Effector CD8-positive, alpha-beta T cell (primary cell): ENCODE measurements at places on chromosomes 1 and 21.

GRCh38 chr1:2594641-2595131, 8.1 kb downstream of the PRXL2B start:
- no peak for DNase-seq

- no peak for DNase-seq
These were observed 403.0 kb upstream of the USP24 start for GRCh38 chr1:55618199-55618598.

GRCh38 chr1:230087028-230087716, 20.1 kb downstream of the GALNT2 start:
- DNase-seq: no peak

GRCh38 chr21:37469441-37469840, 102.9 kb downstream of the DYRK1A start:
- no peak for DNase-seq

- DNase-seq: no peak
These were observed 87.9 kb downstream of the RPS6KC1 start for GRCh38 chr1:213138892-213139291.

DNA sequence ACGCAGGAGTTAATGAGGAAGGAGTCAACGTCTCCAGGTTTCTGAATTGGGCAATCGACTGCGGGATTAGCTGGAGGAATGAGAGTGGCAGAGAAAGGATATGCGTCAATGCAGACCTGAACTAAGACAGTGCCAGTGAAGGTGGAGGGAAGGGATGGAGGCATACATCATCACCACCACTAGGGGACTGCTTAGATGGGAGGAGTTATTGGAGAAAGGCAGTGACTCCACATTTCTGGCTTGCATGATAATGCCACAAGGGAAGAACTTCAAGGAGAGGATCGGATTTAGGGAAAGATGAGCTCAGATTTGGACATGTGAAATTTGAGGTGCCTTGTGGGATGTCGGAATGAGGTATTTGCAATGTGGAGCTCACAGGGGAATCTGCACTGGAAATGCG, 17.5 kb downstream of the VASH2 start:
- DNase-seq: no peak

- no peak for DNase-seq
These were observed 45.0 kb downstream of the NEK2 start for GRCh38 chr1:211630236-211631081.

DNA sequence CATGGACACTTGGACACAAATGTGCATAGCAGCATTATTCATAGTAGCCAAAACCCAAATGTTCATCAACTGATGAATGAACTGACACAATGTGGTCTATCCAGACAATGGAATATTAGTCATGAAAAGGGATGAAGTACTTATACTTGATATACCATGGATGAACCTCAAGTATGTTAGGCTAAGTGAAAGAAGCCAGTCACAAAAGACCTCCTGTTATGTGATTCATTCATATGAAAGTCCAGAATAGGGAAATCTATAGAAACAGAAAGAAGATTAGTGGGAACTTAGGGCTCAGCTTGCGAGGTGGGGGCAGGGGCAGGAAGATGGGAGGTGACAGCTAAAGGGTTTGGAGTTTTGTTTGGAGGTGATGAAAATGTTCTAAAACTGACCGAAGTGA, 7.4 kb downstream of the KCNE1 start:
- DNase-seq: no peak

DNA sequence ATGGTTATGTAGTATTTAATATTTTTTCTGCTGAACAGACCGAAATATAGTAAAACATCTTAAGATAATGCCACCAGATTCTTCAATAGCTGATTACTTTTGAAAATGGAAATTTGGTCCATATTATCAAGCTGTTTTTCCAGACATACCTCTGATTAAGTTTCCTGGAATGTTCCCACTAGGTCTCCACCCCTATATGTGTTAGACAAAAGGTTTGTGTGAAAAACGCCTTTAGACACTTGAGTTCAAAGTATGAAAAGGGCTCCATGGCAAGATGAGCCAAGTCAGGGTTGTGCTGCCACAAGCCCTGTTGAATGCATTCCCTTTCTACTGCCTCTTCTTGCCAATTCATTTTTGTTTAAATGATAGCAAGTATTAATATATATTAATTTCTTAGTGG, 52.7 kb downstream of the ZBTB17 start:
- DNase-seq: no peak

GRCh38 chr1:200670242-200671118, 773 bp upstream of the DDX59 start:
- peak; percentile 15 for DNase-seq

- DNase-seq: no peak
These were observed 41.8 kb upstream of the BCL10 start for GRCh38 chr1:85318217-85318616.

- no peak for DNase-seq
These were observed 719.1 kb upstream of the B3GALT2 start for GRCh38 chr1:193905288-193906085.

DNA sequence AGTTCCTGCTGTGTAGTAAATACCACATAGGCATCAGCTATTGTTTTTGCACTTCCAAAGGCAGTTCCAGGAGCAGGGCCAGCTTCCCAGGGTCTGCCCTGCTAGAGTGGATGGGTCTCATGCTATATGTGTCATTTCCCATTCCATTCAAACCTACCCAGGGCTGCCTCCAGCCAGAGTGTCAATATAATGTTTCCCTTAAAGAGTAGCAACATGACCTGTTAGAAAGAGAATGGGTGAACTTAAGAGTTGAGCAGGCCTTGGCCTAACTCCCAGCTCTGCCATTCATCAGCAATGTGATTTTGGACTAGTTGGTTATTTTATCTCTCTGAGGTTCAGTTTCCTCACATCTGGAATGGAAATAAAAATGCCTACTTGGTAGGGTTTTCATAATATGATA, 44.9 kb downstream of the RAB3B start:
- no peak for DNase-seq

DNA sequence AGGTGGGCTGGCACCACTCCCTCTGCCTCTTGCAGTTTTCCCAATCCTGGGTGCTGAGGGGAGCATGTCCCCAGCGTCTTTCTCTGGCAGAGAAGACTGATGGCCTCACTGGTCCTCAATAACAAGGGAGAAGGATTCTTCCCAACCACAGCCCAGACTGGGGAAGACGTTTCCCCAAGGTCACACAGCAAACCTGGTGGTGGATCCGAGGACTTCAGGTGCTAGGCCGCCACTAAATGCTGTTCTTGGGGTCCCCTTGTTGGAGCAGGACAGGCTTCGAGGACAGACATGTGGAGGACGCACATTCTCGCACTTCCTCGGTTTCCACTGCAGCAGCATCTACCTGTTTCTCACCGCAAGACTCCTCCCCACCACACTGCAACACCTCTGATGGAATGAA, 30.9 kb upstream of the PAX7 start:
- no peak for DNase-seq

DNA sequence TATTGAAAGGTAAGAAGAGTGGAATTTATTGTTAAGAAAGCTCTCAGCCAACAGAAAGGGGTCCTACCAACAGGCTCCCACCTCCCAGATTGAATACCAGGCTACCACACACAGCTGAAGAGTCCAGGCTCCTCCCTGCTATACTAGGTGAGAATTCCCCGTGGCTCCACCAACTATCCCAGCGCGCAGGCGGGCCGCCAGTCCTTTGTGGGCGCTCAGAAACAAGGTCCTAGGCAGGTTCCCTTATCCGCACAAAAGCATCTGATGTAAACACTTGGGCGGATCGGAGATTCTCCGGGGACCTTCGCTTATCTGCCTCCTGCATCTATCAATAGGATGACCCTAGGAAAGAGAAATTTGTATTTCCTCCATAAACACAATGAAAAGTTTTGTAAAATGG, 423.9 kb upstream of the ADGRL4 start:
- no peak for DNase-seq

DNA sequence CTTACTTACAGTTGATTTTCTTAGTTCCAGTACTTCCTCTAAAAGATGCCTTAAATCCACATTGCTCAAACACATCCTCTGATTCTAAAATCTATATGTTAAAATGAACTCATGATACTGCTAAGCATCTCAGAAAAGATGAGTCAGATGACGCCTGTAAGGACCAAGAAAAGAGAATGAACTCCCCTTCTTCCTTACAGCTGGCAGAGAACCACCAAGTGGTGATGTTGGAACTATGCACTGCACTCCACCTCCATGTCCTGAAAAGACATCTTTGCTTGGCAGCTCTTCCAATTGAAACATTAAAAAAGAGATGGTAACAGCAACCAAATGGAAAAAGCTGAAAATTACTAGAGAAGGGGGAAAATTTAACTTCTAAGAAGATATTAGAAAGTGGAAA, 648.8 kb downstream of the PTPRC start:
- DNase-seq: no peak

DNA sequence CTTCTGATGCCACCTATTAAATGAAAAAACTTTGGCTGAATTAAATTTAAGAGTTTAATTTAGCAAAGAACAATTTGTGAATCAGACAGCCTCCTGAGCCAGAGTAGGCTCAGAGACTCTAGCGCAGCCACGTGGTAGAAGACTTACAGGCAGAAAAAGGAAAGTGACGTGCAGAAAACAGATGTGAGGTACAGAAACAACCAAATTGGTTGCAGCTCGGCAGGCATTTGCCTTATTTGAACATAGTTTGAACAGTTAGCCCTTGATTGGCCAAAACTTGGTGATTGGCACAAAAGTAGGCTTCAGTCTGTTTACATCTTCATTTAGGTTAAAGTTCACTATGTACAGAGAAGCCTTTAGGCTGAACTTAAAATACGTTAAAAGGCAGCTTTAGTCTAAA, 22.9 kb downstream of the TCP10L start:
- no peak for DNase-seq

DNA sequence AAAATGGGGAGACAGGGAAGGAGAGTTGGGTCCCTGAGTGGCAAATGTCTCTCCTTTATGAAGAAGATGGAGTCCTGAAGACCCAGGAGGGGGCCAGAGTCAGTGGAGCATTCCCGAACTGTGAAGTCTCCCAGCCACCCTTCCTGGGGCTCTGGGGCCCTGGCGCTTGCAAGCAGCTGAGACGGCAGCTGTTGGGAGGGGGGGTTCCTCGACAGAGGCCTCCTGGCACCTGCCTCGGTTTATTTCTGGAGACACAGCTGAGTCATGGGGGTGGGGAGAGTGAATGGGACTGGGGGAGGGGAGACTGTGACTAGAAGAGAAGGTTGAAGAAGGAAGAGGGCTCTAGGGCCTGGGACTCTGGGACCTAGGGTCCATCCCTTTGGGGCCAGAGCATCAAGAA, 14.0 kb downstream of the NES start:
- DNase-seq: no peak

GRCh38 chr1:154417338-154417608, 12.1 kb downstream of the IL6R start:
- DNase-seq: no peak

DNA sequence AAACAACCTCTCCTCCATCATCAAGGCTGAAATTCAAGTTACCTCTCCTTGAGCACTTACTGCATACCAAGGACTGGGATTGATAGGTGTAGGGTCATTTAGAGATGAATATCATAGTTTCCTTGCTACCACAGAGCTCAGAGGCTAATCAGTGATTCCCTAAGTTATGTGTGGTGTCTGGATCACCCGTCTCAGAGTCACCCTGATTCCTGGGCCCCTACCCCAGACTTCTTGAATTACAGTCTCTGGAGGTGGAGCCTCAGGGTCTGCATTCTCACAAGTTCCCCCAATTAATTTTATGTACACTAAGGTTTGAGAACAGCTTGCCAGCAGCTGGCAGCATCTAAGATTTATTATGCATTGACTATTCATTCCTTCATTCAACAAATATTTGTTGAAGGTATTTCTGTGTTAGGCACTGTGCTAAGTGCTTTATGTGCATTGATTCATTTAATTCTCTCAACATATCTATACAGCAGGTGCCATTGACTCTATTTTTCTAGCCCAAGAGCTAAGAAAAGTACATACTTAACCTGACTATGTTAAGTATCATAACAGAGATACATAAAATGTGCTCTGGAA, 182.9 kb upstream of the FGGY start:
- no peak for DNase-seq

- no peak for DNase-seq
These were observed 641.2 kb downstream of the PTPRC start for GRCh38 chr1:199279872-199280645.

DNA sequence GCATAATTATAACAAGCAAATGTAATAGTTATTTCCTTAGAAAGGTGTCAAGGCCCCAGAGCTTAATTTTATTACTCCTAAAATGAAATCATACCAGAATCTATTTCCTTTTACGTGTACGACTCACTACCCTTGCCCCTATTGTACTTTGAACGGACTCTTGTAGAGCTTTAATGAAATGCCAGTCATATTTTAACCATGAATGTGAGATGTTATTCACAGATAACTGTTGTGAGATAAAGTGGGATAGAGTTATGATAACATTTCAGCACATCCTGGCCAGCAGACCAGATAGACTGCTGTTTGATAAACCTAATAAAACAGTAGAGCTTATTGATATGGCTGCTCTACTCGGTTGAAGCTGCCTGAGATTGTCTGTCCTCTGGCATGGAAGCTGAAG, 500.8 kb upstream of the PBX1 start:
- no peak for DNase-seq

DNA sequence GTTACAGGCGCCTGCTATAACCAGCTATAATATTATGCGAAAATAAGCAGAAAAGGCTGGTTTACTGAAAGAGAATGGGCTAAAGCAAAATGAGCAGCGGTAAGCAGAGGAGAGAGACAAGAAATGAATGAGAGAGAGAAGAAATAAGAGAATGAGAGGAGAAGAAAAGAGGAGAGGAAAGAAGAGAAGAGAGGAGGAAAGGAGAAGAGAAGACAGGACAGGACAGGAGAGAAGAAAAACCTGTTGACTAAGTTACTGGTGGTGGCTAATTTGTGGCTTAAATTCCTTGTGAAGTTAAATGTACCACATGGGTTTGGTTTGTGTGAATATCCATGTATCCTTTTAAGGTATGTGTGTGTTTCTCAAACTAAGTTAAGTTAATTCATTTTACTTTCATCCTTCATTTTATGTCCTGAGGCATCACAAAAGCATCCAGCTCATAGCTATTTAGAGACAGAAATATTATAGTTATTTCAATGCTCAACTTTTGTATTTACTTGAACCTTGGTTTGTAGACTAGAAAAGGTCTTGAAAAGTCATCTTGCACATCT, 3.1 kb upstream of the DDR2 start:
- DNase-seq: no peak

- no peak for DNase-seq
These were observed 15.3 kb downstream of the CLSTN1 start for GRCh38 chr1:9808459-9808858.

- DNase-seq: no peak
These were observed 987 bp downstream of the DYNLT4 start for GRCh38 chr1:44806025-44806703.
